Stimulated activated CD4-positive, alpha-beta T cell treated with anti-CD3 and anti-CD28 coated beads, Interleukin-4, amount 100 ng/mL, for 24 hours (primary cell): ENCODE measurements at places on chromosomes 7 and 10.

GRCh38 chr10:7686351-7687171, 16.6 kb upstream of the ITIH2 start:
- no peak for DNase-seq

DNA sequence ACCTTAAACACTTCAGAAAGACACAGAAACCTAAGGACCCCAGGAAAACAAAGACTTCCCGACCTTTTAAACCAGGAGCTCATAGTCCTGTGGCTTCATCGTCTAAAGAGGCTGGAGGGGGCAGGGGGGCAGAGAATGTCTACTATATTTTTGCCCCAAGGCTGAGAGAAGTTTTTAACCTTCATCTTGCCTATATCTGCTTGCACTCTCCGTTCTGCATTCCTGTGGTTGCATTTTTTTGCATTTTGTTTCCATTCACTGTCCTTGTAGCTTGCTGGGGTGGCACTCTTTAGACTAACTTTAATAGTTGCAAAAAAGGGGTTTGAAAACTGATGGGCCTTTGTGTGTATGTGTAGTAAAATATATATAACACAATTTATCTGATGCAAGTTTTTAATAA, 23.7 kb downstream of the PRKAR2B start:
- no peak for DNase-seq

DNA sequence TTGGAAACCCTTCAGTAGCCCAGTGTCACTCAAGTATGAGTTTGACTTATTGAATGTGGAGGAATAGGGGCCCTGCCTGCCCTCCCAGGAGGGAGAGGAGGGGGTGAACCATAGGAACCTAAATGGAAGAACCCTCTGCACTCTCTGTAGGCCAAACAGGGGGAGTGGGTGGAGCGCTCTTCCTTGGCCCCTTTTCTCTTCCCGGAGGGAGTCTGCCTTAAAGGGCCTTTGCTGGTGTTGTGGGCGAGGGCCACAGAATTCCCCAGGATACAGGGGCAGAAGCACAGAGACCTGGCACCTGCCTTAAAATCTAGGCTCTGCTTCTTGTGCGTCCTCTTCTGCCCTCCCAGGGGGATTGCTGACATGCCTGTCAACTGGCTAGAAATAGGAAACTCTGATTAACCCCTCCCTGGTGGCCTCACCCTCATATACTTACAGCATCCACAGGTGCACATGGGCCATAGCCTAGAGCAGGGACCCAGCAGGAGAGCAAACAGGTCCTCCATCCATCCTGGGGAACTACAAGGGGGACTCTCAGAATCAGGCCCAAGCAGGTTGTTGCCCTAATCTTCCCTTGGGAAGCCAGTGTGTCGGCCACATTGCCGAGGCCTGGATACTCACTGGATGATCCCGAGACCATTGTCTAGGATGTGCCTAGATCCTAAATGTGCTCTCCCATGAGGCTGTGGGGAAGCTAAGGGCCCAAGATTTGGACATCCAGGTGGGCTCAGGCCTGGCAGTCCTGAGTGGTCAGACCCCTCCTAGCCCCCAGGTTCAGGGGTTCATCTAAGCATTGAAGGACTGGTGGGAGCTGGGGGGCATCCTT, 3.4 kb downstream of the TRIM8 start:
- no peak for DNase-seq

DNA sequence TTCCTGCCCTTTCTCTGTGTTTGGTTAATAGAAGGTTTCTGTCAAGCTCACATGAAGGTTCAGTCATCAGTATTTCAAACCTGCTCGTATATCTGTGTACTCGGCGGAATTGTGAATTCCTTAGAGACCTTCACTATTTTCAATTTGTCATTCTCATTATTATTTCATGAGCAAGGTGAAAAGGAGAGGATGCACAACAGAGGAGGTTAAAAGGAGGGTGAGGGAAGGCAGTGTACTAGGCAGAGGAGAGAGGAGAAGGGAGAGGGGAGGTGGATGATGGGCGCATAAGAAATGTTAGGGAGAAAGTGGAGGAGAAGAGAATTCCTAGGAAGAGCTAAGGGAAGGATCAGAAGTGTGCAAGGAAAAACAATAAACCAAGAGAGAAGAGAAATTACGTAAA, 185.0 kb upstream of the COBL start:
- DNase-seq, result no peak

GRCh38 chr10:77566914-77567566, 70.6 kb downstream of the KCNMA1 start:
- no peak for DNase-seq

DNA sequence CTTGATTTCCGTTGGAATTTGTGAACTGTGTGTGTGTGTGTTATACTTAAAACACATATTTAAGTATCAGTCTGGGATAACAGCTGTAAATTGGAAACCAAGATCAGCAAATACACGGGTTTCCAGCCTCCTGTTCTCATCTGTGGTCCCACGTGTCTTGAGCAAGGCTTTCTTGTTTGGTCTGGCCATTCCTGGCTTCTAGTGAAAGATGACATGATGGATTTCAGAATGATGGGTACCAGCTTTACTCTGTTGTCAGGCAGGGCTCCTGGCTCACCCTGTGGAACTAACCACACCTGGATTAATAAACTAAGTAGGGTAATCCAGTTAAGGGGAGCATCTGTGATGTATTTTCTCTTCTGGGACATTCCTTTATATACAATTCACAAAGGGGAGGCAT, 346.2 kb upstream of the AOAH start:
- DNase-seq, result no peak

GRCh38 chr10:97618733-97619132, 14.6 kb downstream of the MORN4 start:
- DNase-seq, result no peak

DNA sequence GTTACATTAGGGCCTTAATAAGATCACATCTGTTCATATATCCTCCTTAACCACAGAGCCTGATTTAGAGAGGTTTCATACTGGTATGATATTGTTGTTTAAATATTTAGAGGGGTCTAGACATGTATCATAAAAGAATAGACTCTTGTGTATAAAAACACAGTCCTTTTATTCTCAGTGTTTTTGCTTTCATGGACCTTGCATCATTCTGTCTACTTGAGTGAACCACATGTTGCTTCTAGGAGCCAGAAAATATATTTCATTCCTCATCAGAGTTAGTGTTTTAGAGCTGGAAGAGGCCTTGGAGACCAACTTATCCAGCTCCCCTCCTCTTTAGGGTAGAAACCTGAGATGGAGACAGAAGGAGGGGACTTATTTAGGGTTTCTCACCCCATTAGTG, 312.8 kb downstream of the LRMDA start:
- no peak for DNase-seq

DNA sequence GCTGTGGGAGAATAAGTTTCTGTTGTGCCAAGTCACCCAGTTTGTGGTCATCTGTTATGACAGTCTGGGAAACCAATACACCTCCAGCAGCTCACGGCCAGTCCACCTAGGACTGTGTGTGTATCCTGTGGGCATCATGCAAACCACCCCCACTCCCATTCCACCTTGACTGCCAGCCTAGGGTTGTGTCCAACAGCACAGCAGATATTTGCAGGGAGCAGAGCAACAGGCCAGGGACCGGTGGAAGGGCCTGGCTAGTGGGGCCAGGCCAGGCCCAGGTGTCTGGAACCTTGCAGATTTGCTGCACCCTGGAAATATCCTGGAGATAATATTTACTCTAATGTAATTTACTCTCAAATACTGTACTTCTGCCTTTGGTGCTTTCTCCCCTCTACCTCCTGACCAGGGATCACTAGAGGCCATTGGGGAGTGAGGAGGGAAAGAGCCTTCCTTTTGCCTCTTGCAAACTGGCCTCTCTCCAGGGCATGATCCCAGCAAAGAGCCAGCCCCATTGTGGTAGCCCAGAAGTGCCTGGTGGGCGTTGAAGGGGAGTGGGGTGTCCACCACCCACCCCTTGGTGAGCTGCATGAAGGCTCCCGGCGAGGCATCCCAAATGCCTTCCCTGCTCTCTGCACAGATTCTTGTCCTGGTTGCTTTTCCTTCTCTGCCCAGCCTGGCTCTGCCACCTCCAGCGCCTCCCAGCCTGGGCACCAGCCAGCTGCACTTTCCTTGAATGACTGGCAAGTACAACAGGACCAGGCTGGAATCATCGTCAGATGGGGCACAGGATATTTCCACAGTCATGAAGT, 15.2 kb upstream of the TPST1 start:
- DNase-seq, result no peak

- DNase-seq, result peak; percentile 54
Observed at GRCh38 chr10:62183442-62183841, 85.2 kb downstream of the RTKN2 start.

- no peak for DNase-seq
Observed at GRCh38 chr10:74145133-74145532, 5.5 kb downstream of the AP3M1 start.

DNA sequence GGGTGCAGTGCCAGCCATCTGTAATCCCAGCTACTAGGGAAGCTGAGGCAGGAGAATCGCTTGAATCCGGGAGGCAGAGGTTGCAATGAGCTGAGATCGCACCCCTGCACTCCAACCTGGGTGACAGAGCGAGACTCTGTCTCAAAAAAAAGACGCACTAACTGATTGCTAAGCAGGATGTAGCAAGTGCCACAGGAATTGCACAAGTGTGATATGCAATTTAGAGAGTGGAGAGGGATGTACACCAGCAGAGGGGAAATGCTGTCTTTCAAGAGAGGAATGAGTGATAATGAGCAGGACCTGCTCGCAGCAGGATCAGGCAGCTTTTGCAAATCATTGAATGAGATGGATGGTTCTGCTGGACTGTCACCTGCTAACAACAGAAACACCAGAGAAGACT, 13.3 kb upstream of the SLC16A12 start:
- no peak for DNase-seq

- DNase-seq, result no peak
Observed at GRCh38 chr10:72133517-72133916, 45.2 kb upstream of the SPOCK2 start.

GRCh38 chr10:55277549-55277948, 476.5 kb upstream of the PCDH15 start:
- DNase-seq, result no peak

GRCh38 chr10:124520558-124521428, 59.2 kb downstream of the LHPP start:
- DNase-seq, result no peak

DNA sequence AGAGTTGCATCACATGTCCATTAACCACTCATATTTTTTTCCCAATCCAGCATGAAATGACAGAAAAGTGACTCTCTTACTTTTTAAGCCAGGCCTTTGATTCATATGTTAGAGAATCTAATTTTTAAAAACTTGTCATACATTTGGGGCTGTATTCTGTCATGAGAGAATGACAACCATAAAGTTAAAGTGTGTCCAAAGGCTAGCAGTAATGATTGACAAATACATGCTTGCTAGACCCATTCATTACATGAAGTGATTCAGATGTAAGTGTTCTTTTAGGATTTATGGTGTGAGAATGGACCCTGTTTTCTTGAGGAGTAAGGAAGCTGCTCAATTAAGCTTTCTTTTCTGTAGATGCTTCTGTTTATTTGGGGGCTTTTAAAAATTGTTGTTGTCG, 75.4 kb downstream of the CSTF2T start:
- DNase-seq, result no peak

DNA sequence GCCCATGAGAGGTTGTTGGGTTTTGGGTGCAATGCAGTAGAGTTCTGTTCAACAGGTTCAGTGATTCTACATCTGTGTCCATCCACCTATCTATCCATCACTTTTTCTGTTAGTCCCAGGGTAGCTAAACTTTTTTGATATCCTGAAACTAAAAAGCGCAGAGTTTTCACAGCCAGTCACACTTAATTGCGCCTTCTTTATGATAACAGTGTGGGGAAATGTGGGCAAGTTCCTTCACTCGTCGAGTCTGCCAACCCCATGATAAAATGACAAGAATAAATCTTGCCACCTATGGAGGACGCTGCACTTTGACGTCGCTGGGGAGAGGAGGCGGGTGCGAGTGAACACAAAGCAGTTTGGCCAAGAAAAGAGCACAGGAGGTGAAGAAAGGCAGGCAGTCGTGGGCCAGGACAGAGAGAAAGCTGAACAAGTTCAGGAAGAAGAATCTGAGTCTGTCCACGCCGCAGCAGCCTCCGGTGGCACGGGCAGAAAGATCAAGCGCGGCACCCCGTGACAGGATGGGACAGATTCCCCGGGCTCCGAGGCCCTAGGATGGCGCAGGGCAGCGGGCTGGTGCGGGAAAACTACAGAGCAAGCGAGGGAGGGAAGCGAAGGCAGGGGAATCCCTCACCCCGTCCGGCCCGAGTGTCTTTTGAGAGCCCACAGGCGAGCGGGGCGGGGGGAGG, 9.2 kb downstream of the SP8 start:
- DNase-seq, result no peak

GRCh38 chr7:129615018-129615417, 3.5 kb downstream of the NRF1 start:
- peak; percentile 35 for DNase-seq

DNA sequence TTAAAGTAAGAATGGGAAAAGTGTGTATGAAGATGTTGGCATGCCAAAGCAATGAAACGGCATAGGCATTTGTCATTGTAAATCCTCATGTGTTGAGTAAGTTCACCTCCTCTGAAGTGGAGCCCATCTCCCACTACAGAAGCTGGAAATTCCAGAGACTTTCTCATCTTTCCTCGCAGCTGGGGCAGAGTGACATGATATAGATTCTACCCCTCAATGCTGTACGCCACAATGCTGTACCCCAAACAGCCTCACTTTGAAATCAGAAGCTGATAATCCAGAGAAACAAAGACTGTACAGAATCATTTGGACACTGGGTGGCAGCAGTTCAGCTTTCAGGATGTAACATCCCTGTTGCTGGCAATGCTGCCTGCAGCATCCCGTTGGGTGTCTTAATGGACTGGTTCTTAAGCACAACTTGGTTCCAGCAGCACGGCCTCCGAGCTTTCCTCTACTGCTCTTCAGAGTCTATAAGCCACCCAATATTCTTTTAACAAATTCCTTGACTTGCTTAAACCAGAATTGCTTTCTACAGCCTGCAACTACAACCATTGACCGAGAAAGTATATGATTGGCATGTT, 18.8 kb downstream of the ZC3HAV1L start:
- peak; percentile 66 for DNase-seq

GRCh38 chr7:26305090-26305868, 13.6 kb downstream of the SNX10 start:
- no peak for DNase-seq

GRCh38 chr7:116872026-116872425, 9.6 kb downstream of the CAPZA2 start:
- DNase-seq, result no peak

DNA sequence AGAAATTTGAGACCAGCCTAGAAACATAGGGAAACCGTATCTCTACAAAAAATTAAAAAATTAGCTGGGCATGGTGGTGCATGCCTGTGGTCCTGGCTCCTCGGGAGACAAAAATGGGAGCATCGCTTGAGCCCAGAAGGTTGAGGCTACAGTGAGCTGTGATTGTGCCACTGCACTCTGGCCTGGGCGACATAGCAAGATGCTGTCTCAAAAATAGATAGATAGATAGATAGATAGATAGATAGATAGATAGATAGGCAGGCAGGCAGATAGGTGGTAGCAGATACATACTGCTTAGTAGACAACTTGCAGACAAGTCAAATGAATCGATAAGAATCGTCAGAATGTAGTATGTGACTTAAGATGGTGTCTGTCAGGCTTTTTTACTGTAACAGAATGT, 106.9 kb downstream of the SND1 start:
- DNase-seq, result no peak
